ENCODE measurements at places on chromosomes 13 and 19. TPM values are rescaled to one million over a fixed set of nuclear protein-coding genes. Genes with fewer than 3 reads are reported as not detected.

PIP5K1C gene
- 14.7 TPM for total RNA-seq

PGLYRP2 gene
- not detected for total RNA-seq

FFAR2 gene
- not detected for total RNA-seq

KLK14 gene
- total RNA-seq: 0.76 TPM

DNA sequence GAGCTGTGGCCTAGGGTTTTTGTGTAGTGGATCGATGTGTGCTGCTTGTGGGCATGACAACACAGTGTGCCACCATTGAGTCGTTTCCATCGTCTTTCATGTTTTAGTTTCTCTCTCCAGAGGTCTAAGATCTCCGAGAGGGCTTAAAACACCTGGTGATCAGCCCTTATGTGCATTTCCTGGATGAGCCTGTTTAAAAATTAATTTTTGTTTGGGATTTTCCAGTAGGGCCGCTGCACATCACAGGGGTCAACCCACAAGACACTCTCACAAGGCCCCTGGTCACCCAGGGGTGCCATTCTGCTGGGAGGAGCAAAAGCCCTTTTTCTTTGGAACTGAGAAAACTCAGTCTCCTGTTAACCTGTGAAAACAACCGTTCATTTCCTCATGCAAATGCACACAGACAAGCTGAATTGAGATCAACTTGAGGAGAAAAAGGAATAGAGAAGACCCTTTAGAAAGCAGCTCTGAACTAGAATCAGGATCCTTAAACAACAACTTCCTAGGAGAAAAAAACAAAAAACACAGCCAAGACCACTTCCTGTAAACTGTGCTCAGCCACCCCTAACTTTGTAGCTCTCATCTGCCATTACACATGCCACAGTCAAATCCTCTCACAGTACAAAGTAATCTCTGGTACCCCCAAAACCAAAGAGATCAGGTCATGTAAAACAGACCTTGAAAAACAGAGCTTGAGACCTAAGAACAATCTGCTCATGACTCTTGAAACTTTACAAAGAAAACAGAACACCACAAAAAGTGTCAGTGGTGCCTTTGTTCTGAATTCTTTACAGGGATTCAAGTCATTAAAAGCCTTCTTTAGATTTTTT, 8.3 kb upstream of the MTRF1 start:
- no peaks in the 10 kb centered on the region for H3K27me3 ChIP-seq
- peaks cover 3% of the 10 kb centered on the region for H3K36me3 ChIP-seq
- DNase-seq: no peak
- no peak overlapping the region for H3K4me3 ChIP-seq
- H3K4me1 ChIP-seq: peaks cover 11% of the 10 kb centered on the region
- peak overlapping the region; percentile 63 for H3K27ac ChIP-seq

DNA sequence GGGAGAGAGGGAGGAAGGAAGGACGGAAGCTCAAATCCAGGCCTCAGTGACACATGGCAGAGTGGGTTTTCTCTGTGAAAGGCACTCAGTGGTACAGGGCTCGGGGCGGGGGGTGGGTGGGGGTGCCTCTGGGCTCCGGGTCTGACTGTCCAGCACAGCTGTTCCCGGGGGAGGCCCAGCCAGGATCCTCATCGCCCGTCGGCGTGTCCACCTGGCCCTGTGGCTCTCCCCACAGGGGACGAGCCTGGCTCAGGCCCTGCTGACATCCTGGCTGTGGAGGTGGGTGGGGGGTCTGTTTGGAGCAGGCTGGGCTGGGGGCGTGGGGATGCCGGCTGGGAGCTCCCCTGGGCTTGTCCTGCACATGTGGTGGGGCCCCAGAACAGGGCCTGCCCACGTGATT, 18.2 kb upstream of the MATK start:
- no peak for DNase-seq
- no peak overlapping the region for H3K4me3 ChIP-seq
- H3K27me3 ChIP-seq: no peaks in the 10 kb centered on the region
- peaks cover 24% of the 10 kb centered on the region for H3K4me1 ChIP-seq
- H3K36me3 ChIP-seq: no peaks in the 10 kb centered on the region
